ENCODE measurements at places on chromosomes 7 and 10.

- no peak for DNase-seq
Measured at GRCh38 chr10:21141946-21142492, 244.9 kb upstream of the NEBL start.

GRCh38 chr10:15857107-15857575, 3.2 kb downstream of the MINDY3 start:
- no peak for DNase-seq

DNA sequence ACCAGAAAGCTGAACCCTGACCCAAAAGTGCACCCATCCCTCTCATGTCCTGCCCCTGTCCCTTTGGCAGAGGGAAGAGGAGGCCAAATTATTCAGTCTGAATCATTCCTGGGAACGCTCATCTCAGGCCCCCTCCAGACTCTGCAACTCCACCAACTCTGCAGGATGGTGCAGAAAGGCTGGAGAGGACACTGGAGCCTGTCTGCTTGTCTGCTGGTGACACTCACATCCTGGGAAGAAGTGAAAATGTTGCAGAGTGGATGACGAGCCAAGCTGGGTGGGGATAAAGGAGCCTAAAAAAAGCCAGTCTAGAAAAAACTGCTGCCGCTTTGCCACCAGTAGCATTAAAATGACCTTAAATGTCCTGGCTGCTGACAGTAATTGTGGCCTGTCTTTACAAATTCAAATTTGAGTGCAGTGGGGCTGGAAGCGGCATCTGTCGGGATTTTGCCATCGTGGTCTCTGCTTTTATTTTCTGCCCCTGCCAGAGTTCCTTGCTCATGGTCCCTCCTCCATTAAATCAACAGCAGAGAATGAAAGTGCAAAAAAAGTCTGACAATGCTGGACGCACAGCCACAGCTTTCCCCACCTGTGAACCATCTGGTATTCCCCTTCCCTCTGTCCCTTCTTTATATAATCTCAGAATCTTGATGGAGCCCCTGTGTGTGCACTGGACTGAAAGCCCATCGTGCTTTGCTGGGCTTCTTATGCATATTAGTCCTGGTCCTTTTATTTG, 63.9 kb downstream of the STK17A start:
- DNase-seq, result no peak

DNA sequence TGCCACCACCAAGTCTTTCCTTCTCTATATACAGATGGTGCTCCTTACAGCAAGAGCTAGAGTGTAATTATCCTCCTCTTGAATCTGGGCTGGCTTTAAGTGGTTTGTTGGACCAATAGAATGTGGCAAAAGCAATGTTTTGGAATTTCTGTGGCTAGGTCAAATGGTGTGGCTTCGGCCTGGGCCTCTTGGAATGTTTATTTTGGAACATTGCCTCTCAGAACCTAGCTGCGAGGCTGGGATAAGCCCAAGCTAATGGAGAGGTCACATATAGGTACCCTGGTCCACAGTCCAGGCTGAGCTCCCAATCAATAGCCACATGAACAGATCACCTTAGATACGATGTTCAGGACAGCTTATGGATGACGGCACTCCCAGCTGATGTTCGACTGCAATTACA, 556.7 kb downstream of the TYW1 start:
- no peak for DNase-seq

DNA sequence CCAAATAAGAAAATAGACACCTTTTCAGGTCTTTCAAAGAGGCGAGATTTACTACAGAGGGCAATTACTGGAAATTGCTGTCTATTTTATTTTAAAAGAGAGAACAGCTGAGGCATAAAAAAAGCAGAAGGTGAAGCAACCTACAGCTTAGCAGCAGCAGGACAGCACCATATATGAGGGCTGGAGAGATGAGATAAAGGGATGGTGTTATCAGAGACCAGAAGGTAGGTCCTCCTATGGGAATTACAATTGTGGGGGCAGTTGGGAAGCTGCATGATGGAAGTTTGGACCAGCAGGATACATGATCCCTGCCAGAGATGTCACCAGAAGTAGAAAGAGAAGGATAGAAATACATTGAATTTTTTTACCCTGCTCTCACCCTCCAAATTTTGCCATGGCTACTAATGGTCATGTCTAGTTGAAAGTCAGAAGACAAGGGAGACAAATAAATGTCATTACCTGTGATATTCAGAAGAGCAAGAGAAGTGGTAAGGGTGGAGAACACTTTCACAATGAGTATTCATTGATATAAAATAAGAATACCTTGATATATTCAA, 77.2 kb upstream of the CALCR start:
- DNase-seq, result no peak

GRCh38 chr10:31136930-31137885, 105.5 kb upstream of the ZNF438 start:
- DNase-seq, result no peak

DNA sequence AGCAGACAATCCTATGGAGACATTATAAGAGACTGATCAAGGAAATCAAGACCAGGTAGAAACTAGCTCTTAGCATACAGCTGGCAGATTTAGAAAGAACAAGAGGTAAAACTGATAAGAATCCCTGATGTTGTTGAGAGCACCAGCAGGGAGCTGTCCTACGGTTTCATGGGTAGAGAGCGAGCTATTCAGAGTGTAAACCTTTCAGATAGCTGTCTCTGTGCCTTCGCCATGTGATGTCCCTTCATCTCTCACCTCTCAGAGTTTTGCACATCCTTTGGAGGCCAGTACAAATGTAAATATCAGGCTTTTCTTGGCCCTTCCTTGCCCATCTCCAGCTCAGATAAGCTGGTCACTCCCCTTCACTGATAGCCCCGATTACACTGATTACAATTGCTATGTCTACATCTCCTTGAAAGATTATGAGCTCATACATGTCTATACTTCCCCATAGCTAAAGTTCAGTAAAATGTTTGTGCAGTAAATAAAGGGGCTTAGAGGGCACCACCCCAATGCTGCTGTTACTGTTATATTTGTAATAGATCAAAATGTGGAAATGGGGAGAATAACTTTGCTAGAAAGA, 21.9 kb downstream of the THSD7A start:
- no peak for DNase-seq

DNA sequence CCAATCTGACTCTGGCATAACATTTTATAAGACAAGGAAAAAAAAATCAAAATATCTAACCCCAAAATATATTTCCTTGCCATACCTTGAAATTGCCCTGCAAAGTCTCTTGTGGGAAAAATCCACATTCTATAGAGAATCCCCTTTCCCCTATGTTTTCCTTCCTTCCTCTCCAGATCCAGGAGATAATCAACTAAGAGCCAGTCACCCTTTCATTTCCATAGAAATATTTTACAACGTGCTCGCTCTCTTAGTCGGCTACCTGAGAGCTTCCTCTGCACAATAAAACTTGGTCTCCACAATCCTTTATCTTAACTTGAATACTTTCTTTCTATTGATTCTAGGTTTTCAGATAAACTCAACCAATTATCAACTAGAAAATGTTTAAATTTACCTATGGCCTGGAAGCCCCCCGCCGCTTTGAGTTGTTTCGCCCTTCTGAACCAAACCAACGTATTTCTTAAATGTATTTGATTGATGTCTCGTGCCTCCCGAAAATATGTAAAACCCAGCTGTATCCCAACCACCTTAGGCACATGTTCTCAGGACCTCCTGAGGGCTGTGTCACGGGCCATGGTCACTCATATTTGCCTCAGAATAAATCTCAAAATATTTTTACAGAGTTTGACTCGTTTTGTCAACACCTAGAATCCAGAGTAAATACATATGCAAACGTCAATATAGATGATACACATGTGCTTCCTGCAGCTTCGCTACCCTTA, 869 bp downstream of the PSAP start:
- DNase-seq, result no peak

- no peak for DNase-seq
Measured at GRCh38 chr7:102042016-102042656, 224.7 kb downstream of the CUX1 start.

- no peak for DNase-seq
Measured at GRCh38 chr10:77281719-77282118, 355.9 kb downstream of the KCNMA1 start.

GRCh38 chr10:53256623-53257022, 484.0 kb upstream of the MBL2 start:
- DNase-seq, result no peak

- no peak for DNase-seq
Measured at GRCh38 chr10:104076743-104077160, 8.9 kb downstream of the COL17A1 start.

DNA sequence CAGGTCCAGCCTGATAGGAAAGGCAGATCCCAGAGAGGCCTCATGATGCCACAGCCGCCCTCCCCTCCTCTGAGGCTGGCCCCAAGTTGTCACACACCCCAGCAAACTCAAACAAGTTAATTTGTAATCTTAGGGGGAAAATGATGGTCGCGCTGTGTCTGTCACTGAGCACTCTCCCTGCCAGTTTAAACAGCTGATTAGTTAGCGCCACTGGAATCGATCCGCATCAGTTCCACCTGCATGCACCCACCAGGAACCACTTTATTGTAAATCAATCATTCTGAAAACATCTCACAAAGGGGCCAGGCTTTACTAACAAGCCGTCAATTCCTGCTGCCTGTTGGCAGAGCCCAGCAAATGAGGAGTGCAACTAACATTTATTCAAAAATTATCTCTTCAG, 870.9 kb downstream of the KCNMA1 start:
- no peak for DNase-seq

GRCh38 chr7:32941181-32941580, 16.1 kb upstream of the FKBP9 start:
- no peak for DNase-seq

DNA sequence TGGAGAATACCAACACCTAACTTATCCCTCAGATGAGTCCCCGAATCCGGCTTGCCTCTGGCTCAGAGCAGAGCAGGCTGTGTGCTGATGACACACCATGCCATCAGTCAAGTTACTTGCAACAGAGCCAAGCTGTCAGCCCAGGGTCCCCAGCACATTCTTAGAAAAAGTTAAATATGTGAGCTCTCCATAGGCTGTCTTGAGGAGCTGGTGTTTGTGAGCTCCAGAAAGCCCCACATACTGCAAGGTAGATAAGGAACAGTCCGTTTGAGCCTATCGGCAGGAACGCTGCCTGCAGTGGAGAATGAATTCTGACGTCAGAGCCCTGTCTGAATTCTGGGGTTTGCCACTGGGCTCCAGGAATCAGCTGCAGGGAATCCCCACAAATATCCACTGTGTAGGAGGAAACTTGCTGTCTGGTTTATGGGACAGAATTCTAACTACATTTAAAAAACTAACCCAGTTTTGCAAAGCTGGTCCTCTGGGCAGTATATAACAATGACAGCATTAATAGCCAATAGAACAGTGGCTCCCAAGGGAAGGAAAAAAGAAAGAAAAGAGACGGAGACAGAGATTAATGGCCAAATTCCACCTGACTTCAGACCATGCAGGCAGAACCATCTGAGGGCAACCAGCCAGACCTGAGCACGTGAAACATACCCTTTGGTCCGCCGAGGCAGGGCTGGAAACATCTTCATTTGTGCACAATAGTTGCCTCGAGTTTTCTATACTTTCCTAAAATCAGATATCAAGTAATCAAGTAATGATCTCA, 3.6 kb downstream of the SFXN4 start:
- DNase-seq, result no peak

DNA sequence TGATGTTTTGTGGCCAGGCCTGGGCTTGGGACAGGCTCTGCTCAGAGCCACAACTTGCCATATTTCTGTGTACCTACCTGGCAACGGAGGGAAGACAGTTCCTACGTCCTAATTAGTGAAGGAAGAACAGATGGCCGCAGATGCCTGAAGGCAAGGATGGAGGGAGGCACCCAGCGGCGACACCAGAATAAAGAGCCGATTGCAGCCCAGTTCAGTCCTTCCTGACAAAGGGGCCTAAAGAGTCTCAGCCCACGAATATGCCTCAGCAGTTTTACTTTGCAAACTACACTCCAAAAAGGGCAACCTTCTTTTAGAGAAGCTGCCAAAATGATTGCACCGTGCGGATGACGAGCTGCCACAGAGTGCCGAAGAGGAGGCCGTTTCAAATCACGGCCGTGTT, 585.8 kb downstream of the GLRX3 start:
- DNase-seq, result no peak

GRCh38 chr7:26167303-26167934, 15.4 kb downstream of the NFE2L3 start:
- no peak for DNase-seq

GRCh38 chr7:19663816-19664462, 44.9 kb downstream of the POLR1F start:
- DNase-seq, result no peak

- DNase-seq, result peak; percentile 85
Measured at GRCh38 chr7:92904244-92905131, 68.1 kb upstream of the CDK6 start.

DNA sequence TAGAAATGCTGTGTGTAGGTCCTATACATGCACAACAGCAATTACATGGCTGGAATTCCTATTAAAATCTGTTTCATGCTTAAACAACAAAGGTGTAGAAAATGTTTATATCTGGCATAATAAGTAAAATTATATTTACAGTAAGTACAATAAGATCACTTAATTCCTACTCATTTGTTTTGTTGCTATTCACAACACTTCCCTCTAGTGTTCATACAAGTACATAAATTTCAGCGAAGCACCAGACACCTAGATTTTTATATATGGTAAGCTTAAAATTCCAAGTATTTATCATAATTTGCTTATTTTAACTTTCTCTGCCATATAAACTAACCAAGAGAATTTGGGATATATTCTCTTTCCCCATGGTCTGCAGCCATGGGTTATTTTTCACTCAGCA, 51.8 kb upstream of the ANK3 start:
- no peak for DNase-seq

DNA sequence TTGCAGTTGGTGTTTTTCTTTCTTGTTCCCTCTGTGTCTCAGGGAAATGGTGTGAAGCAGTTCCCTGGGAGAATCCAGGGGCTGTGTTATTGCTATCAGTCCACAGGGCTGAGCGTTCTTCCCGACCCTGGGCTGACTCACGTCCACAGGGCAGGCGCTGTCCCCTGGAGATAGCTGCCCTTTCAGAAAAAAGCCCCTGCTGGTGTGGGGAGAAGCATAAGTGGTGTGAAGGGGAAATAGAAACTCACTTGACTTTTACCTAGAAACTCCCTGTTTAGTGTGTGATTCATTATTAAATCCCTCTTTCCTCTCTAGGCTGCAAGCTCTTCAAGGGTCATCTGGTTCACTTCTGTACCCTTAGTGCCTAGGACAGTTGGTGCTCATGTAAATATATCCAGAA, 63.3 kb upstream of the SMNDC1 start:
- no peak for DNase-seq

DNA sequence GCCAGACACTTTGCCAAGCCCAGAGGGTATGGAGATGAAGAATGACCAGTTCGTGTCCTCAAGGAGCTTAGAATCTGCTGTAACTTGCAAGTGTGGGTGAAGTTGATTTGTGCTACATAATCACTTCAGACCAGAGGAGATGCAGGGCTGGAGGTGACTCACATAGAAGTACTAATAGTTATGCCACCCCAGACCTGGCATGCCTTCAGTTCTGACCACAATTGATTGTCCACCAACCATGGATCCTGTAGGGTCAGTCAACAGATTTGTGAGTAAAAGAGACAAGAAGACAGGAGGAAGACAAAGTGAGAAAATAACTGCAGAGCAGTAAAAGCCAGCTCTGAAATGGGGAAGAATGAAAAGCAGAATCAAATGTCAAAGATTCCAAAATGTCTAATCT, 51.2 kb upstream of the BMPER start:
- no peak for DNase-seq

Measured in activated CD8-positive, alpha-beta memory T cell treated with anti-CD3 and anti-CD28 coated beads, Interleukin-2, amount 50 U/mL, for 48 hours (primary cell).